ENCODE measurements at places on chromosomes 12 and 14.
A peak's percentile ranks its signal among the peaks of the same experiment; 100 is the strongest.

- DNase-seq = no peak
Measured at GRCh38 chr12:79250960-79251755, 386.6 kb downstream of the SYT1 start.

DNA sequence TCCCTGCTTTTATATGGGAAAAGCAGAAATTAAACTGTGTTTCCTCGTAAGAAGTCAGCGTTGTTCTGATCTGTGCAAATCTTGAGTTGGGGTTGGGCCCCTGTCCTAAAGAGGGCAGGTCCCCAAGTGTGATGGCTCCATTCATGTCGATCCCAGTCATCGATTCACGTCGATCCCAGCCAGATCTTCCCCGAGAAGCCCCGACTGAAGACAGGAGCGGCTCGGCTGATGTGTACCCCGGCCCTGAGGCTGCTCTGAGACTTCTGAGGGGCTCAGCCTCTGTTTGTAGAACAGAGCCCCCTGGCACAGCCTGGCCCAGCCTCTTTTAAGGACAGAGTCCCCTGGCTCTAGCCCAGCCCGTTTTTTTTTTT lies 9.3 kb downstream of the PGAM5 start:
- DNase-seq = no peak

GRCh38 chr12:116916122-116916521 lies 5.4 kb downstream of the FBXW8 start:
- DNase-seq = no peak

DNA sequence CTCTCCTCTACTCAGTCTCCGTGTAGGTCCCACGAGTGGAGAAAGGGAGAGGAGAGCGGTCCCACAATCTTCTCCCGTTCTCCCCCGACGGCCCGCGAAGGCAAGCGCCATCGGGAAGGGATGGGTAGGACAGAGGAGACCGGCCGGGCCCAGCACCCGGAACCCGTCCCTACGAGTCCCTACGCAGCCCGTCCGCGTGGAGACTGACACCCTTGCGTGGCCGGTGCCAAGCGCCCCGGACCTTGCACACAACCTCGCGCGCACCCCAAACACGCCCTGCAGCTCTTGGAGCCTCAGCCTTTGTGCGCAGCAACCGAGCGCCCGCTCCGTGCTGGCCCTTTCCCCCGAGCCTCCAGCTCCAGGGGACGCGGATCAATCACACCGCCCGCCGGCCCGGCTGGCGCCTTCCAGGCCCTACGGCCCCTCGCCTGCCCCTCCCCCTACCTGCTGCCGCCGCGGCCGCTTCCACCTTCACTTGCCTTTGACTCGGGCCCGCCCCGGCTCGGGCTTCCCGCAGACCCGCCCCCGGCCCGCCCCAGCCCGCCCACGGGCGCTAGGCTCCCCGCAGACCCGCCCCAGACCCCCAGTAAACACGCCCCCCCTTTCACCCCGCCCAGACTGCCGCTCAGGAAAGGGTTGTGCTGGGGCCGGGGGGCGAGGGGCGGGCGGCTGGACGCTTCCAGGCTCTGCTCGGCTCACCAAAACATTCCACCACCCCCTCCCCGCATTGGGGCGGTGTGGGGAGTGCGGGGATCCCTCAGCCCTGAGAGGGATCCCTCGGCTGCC lies at the start of gene NDRG2:
Gene NDRG2, minus strand, starts transcription at position 477 of the 786 bp plus-strand sequence. CDS start 1,746 bp downstream, outside the sequence.
- DNase-seq = peak; percentile 87

DNA sequence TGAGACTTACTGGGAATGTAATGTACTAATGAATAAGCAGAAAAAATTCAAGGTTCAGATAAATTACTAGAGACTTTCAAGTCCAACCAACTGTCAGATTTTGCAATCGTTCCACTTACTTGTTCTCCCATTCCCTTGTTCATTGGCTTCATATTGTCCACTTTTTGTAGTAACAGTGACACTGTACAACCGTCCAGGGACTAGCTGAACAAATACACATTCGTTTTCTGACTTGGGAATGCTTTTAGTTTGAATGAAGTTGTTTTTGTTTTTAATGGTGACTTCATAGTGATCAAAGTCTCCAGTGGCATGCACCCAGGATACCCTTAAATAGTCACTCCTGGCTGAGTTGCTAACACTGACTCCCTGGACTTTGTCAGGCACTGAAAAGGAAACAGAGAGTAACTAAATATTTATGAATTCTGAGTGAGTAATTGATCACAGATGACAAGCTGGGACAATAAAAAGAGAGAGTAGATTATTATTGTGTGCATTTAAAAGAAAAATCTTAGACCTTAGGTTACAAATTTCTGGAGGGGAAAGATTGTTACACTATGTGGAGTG lies 65.4 kb downstream of the PTPRB start:
- DNase-seq = no peak

- DNase-seq = no peak
Measured at GRCh38 chr12:78530100-78530765, 334.3 kb upstream of the SYT1 start.

GRCh38 chr14:105304565-105304964 lies 3.8 kb upstream of the BRF1 start:
- DNase-seq = no peak

DNA sequence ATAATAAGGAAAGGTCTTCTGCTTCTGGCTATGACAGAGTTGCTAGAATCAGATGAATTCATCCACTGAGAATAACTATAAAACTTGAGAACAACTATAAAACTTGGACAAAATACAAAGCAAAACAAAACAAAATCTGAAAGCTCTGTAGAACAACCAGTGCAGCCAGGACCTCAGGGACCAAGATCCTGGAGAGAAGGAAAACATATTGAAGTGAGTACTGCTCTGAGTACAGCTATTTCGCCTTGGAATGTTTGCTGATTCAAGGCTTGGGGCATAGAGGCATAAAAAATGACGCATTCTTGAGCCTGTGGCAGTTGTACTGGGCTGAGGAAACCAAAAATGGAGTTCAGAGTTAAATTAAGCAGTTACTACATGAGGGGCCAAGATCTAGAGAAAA lies 21.7 kb downstream of the FOXA1 start:
- no peak for DNase-seq

- DNase-seq = no peak
Measured at GRCh38 chr12:81627336-81628189, 131.6 kb downstream of the PPFIA2 start.

GRCh38 chr12:28107679-28108078 lies 82.6 kb upstream of the CCDC91 start:
- no peak for DNase-seq
